Activated CD4-positive, alpha-beta memory T cell treated with anti-CD3 and anti-CD28 coated beads, Interleukin-2, amount 10 ng/mL, durations not matched to agents 7 days and 5 days (primary cell): ENCODE measurements at places on chromosomes 3 and 15. TPM values are rescaled to one million over a fixed set of nuclear protein-coding genes. Genes with fewer than 3 reads are reported as not detected.

DNA sequence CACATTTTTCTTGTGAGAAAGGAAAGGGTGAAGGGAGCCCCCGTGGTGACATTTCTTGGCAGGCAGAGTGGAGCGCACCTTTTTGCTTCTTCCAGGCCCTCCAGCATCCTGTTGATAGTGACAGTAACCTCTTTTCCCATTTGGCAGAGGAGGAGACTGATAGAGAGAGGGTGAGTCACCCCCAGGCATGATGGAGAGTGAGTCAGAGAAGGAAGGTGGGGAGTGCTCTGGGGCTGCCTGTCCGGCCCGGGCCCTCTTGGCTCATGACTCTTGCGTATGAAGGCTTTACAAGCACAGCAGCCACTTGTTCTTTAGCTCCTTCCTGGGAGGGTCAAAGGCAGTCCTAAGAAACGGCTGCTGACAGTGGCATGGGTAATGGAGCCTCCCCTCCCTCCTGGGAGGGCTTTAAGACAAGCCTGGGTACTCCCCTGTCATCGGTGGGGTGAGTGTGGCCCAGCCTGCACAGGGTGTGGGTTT lies 16.0 kb downstream of the ANKRD63 start:
- H3K27me3 ChIP-seq = peaks cover 3% of the 10 kb centered on the region
- no peak for DNase-seq
- H3K36me3 ChIP-seq = no peaks in the 10 kb centered on the region
- H3K27ac ChIP-seq = no peak overlapping the region

GRCh38 chr3:18410205-18410604 lies 14.9 kb downstream of the SATB1 start:
- H3K4me1 ChIP-seq = peaks cover 78% of the 10 kb centered on the region
- no peak overlapping the region for H3K27ac ChIP-seq
- H3K36me3 ChIP-seq = peaks cover 80% of the 10 kb centered on the region
- H3K4me3 ChIP-seq = no peak overlapping the region
- DNase-seq = no peak

DNA sequence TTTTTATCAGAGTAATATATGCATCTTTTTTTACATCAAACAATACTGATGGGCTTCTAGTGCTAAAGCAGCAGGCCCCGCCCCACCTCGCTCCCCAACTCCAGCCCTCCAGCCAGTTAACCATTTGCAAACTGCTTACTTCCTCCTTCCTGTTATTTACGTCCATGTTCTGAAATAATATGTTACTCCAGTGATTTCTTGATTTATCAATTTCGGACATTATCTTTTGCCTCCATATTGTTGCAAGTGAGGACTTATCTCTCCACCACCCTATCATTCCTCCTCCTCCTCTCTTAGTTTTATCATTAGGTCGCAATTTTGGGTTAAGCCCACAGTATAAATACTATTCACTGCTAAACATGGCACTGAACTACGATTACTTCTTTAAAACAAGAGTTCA lies 39.5 kb downstream of the ZNF710 start:
- H3K4me1 ChIP-seq = peaks cover 45% of the 10 kb centered on the region
- peaks cover 6% of the 10 kb centered on the region for H3K36me3 ChIP-seq
- H3K27me3 ChIP-seq = no peaks in the 10 kb centered on the region

DNA sequence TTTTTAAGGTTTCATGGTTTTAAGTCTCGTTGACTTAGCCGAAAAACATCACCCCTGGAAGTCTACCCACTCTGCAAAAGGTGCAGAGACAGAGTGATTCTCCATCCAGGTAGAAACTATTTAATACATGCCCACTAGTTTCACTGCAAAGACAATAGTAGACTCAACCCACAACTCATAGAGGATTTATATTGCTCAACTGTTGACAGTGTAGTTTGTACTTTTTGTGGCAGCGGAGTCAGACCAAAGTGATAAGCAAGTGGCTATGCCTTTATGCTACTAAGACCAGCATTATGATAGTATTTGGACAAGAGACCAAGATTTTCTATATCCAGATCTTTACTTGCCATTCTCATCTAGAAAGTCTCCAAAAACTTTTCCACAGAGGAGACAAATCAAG lies 98.8 kb upstream of the ZBTB20 start:
- H3K27ac ChIP-seq = no peak overlapping the region
- no peak overlapping the region for H3K4me3 ChIP-seq
- H3K4me1 ChIP-seq = no peaks in the 10 kb centered on the region
- no peaks in the 10 kb centered on the region for H3K27me3 ChIP-seq

DNA sequence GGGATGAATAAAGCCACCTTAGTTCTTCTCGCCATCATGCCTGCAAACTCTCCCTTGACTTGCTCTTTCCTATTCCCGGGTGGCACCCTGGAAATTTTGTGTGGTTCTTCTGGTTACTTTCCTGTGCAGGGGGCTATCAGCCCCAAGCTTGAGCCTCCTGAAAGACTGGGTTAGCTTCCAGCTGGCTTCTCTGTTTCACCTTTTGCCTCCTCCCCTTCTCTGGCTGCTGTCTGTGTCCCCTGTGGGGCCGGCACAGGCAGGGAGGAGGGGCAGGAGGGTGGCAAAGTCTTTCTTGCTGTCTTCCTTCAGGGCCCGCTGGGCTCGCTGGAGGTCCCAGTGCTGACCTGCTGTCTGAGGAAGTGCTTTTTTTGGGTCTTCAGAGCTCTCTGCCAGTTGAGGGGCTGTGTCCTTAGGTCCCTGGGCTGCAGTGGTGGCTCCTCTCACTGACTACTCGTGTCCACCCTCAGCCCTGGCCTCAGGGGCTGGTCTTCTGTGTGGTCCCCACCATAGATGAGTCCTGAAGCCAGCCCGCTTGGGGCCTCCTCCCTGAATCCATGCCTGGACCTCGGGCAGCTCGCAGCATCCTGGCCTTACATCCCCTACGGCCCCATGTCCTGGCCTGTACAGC lies 196.5 kb downstream of the KLF13 start:
- H3K27ac ChIP-seq = no peak overlapping the region
- H3K36me3 ChIP-seq = no peaks in the 10 kb centered on the region
- H3K4me1 ChIP-seq = no peaks in the 10 kb centered on the region

STAB1 gene
- total RNA-seq = not detected

PYGO1 gene
- total RNA-seq = not detected

DNA sequence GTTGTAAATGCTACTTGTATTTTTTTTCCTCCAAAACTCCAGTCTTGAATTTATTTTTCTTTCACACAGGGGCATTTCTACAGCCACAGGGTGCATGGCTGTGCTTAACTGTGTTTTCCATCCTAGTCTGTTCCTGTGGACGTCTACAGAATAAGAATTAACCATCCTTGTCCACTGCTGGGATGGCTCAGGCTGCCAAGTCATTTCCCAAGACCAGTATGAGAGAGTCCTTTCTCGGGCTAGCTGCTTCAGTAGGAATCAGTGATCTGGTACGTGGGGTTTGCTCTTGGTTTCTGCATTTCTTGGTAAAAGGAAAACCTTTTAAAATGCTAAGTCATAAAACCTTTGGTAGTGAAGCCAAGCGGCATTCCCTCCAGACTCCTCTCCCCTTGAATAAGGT lies 29.8 kb downstream of the CHDH start:
- no peaks in the 10 kb centered on the region for H3K36me3 ChIP-seq
- H3K27ac ChIP-seq = no peak overlapping the region
- no peak overlapping the region for H3K4me3 ChIP-seq
- no peaks in the 10 kb centered on the region for H3K27me3 ChIP-seq
- peaks cover 6% of the 10 kb centered on the region for H3K4me1 ChIP-seq

GRCh38 chr3:41792806-41793205 lies 169.1 kb downstream of the ULK4 start:
- no peaks in the 10 kb centered on the region for H3K36me3 ChIP-seq
- H3K4me1 ChIP-seq = peaks cover 1% of the 10 kb centered on the region
- H3K27ac ChIP-seq = no peak overlapping the region
- no peaks in the 10 kb centered on the region for H3K27me3 ChIP-seq

- DNase-seq = no peak
- H3K4me3 ChIP-seq = no peak overlapping the region
Observed at GRCh38 chr3:185656321-185656840, 70.3 kb downstream of the SENP2 start.

GRCh38 chr3:71578054-71578751 lies 5.3 kb downstream of the FOXP1 start:
- no peak overlapping the region for H3K4me3 ChIP-seq
- DNase-seq = no peak
- peaks cover 15% of the 10 kb centered on the region for H3K27me3 ChIP-seq
- no peaks in the 10 kb centered on the region for H3K36me3 ChIP-seq
- H3K27ac ChIP-seq = no peak overlapping the region

DNA sequence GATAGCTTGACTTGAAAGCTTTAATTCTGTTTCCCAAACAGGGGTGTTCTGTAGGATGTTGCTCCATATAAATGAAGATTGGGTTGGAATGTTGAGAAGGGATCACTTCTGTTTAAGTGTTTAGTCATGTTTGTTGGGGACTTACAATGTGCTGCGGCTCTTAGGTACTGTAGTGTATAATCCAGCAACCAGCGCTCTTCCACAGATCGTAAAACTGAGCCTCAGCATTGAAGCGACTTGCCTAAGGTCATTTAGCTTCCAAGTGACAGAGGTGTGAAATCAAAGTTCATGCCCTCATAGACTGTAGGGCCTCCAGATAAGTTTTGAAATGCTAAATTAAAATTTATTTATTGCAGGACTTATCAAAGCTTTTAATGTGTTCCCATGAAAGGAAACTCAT lies 1.8 kb downstream of the MKRN2 start:
- H3K4me1 ChIP-seq = peaks cover 58% of the 10 kb centered on the region
- no peak for DNase-seq
- H3K27ac ChIP-seq = no peak overlapping the region
- H3K36me3 ChIP-seq = no peaks in the 10 kb centered on the region
